ENCODE measurements at places on chromosomes 5 and 9.

GRCh38 chr5:153659039-153659736 is 168.7 kb downstream of the GRIA1 start:
- no peak for DNase-seq

- no peak for DNase-seq
Measured at GRCh38 chr5:143023411-143024096, 253.4 kb downstream of the ARHGAP26 start.

DNA sequence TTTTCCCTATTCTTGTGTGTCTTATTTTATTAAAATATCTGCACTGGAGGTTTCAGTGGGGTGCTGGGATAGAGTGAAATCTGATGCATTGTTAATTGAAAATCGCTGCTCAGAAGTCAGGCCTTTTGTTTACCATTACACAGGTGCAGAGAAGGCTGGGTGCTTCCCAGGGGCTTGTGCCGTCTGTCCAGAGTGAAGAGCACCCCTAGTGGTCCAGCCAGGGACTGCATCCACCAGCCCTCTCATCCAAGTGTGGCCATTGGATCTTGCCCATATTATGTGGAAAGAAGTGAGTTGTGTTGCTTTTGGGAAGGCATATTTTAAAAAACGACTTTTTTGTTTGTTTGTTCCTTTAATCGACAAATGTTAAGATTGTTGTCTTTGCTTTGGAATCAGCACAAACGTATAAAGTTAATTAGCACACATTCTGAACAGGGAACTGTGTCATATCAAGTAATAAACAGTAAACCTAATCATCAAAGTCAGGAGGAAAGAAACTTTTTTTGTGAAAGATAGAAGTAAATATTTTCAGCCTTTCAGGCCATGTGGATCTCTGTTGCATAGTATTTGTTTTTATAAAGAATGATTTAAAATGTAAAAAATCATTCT is 315.6 kb downstream of the MTRR start:
- DNase-seq, result no peak

GRCh38 chr9:82764061-82764668 is 298.8 kb downstream of the RASEF start:
- no peak for DNase-seq

DNA sequence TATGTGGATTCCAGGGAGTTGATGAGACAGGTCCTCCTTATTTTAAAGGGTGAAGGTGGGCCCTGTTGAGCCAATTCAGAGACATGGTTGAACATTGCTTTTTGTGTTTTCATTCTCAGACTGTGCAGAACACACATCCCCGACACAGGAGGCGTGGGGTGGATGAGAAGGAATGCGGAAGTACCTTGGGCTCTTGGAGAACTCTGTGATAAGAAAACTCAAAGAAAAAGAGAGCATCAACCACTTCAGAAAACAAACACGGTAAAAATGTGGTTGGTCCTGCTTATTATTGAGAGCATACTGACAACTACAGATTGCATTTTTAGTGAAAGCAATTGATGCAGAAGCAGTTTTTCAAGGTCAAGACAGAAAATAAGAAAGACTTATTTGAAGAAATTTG is 659.8 kb downstream of the IRX1 start:
- no peak for DNase-seq

GRCh38 chr9:131053896-131054295 is 42.4 kb upstream of the AIF1L start:
- no peak for DNase-seq

GRCh38 chr5:103247118-103247517 is 11.4 kb upstream of the MACIR start:
- no peak for DNase-seq

DNA sequence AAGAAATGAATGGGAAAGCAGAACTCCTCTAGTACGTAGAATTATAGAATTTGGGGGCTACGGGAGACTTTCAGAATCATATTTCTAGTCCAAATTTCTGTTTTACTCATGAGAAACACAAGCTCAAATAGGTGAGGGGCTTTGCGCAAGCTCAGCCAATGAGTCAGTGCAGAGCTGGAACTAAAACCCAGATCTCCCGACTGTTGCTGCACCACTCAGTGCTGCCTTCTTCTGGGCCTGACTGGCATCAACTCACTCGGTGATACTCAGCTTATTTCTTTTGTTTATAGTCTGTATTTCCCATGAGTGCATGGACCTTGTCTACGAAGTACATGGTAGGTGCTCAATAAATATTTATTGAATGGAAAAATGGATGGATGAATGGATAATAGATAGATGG is 280.2 kb downstream of the CDK5RAP2 start:
- no peak for DNase-seq

DNA sequence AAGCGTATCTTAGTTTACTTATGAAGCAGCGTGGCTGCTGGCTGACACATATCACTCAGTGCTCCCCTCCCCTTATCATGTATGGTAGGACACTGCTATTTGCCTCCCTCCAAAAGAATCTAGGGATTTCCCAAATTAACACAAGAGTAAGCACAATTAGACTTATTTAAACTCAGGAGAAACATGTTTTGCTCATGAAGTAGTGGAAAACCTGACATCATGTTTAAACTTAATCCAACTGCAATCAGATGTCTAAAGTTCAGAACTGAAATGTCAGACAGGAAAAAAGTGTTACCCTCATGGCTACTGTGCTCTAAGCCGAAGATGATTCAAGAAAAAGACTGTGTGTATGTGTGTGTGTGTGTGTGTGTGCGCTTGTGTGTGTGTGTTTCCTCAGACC is 324.1 kb upstream of the TNC start:
- no peak for DNase-seq

- no peak for DNase-seq
Measured at GRCh38 chr5:107456281-107456715, 214.4 kb downstream of the EFNA5 start.

DNA sequence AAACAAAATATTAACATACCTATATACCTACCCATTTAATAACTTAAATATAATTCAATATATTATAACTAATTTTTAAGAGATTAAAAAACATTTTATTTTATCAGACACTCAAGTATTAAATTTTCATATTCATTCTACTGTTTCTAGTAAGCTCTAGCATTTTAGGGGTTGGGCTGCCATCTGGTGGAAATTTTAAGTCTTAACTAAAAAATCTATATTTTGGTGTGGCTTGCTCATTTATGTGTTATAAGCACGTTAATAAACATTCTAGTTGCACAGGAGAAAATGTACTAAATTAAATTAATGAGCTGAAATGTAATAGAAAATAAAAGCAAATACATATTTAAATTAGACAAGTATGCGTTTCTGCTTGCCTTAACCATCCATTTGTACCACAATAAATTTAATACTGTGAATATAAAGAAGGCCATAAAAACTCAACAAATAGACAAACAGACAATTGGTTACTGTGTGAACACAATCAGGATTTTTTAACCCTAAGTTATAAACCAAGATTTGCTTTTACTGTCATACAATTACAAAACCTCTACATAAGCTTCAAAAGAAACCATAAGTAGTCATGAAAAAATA is 1728.3 kb upstream of the CDH9 start:
- no peak for DNase-seq

- no peak for DNase-seq
Measured at GRCh38 chr9:129141066-129142041, 30.1 kb downstream of the PTPA start.

GRCh38 chr5:143771189-143771588 is 40.8 kb upstream of the HMHB1 start:
- no peak for DNase-seq

- no peak for DNase-seq
Measured at GRCh38 chr5:164336276-164336675, 830.9 kb downstream of the MAT2B start.

- no peak for DNase-seq
Measured at GRCh38 chr9:99030092-99030511, 74.8 kb upstream of the TGFBR1 start.

DNA sequence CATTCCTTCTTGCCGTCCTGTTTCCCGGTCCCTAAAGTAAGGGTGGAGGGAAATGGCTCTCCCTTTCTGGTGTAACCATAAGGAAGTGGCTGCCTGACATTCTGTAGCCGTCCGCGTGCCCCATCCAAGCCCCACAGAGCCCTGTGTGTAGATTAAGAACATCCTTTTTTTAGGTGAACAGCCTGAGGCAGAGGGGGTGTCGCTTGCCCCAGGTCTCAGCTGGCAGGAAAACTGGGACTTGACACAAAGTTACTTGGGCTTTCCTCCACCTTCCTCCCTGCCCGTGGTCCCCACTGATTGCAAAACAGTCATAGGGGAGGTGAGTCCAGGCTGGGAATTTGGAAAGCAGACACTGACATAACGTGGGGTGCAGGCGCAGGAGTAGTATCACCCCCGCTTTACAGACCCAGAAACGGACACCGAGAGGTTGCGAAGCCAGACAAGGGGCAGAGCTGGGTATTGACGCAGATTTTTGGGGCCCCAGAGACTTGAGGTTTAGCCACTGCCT is 22.8 kb downstream of the C9orf50 start:
- DNase-seq, result no peak

DNA sequence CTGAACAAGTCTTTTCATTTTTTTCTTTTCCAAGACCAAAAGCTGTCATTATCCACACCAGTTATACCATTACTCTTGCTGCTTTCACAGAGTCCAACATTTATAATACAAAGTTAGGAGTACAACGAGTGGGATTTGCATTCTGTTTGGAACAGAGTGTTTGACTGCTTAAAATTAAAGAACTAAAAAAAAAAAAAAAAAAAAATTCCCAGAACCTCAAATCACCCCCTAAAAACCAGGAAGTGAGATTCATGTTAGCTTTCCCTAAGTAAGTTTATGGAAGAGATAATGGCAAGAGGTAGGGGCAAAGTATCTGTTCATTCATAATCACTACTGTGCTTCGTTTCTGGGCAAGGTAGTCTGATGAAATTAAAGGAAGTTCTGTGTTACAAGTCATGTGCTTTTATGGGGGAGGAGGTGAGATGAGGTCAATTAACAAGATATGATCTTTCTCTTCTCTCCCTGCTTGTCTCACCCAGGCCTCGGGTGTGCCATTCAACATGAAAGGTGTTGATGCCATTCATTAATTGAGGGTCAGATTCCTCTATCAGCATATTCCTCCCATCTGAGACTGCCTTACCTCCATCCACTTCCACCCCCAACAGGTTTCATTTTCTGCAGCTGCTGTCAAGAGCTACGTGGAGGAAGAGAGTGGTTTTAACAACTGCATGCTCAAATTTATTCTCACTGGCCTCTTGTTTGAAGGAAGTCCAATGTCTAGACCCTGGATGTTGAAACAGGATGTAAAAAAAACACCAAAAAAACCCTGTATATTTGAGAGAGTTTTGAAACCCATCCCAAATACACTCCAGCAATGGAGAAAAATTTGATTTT is 58.1 kb downstream of the MARCHF3 start:
- DNase-seq, result no peak

GRCh38 chr9:80791836-80792235 is 897.5 kb downstream of the TLE1 start:
- no peak for DNase-seq

DNA sequence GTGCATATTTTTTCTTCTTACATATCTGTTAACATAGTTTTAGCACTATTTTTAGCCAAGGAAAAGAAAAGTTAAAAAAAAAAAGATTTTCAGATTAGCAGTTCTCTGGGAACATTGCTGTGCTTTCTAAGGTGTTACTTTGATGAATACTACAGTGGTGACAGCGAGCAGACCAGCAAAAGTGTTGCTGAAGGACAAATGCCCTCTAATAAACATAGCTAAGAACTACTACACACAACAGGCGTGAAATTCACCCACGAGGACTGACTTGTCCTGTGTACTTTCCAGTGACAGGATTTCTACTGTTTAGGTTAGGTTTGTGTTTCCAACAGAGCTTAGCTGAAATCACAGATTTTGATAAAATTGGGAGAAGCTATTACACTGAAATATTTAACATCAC is 153.8 kb downstream of the HCN1 start:
- DNase-seq, result no peak

- no peak for DNase-seq
Measured at GRCh38 chr9:102164247-102164646, 425.8 kb upstream of the GRIN3A start.

DNA sequence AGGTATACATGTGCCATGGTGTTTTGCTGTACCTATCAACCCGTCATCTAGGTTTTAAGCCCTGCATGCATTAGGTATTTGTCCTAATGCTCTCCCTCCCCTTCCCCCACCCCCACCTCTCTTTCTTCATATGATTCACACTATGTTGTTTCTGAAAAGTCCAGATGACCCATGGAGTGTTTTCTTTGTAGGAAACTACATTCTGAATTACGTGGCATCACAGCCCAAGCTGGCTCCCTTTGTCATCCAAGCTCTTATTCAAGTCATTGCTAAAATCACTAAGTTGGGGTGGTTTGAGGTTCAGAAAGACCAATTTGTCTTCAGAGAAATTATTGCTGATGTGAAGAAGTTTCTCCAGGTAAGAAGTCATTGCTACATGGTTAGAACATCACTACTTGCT is 30.4 kb downstream of the RANBP17 start:
- no peak for DNase-seq
